ENCODE measurements at places on chromosomes 3 and 15. TPM values are rescaled to one million over a fixed set of nuclear protein-coding genes. Genes with fewer than 3 reads are reported as not detected.

IL17RE gene
- total RNA-seq, result 3.3 TPM

ABHD14A gene
- total RNA-seq, result 162 TPM

TLR9 gene
- under 0.01 TPM for total RNA-seq

GNB5 gene
- total RNA-seq, result 34.7 TPM

C3orf22 gene
- total RNA-seq, result not detected

CDHR4 gene
- 0.25 TPM for total RNA-seq

DNA sequence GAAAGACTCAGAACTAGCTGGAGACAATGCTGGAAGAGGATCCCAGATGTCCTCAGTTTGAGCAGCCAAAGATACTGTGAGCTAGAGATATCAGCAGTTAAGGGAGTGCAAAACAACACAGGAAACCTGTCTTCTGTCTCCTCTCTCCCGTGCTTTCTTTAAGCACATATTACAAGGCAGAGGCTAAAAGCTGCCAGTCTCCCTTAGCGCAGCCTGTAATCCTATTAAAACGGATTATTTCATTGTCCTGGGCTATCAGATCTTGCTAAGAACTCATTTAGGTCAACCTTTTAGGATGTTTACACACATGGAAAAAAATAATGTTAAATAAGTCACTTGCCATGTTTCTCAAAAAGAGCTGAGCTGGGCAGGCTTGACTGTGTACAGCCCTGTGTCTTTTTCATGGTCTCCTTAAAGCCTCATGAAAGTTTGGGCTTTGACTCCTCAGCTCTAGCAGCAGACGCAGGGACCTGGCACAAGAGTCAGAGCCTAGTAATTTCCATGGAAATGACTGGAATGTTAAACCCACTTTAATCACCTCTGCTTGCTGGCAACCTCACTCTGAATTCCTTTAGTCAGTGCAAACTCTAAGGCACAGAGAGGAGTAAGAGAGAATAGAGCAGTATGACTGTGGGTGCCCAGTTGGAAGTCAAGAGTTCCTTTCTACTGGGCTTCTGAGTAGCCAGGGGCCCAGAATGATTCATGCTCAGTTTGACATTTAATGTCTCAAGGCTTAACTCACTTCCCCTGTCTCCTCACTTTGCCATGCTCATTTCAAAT, 491.9 kb downstream of the NTRK3 start:
- no peak overlapping the region for H3K27ac ChIP-seq
- H3K27me3 ChIP-seq, result no peaks in the 10 kb centered on the region
- no peaks in the 10 kb centered on the region for H3K4me1 ChIP-seq
- no peak overlapping the region for H3K4me3 ChIP-seq
- H3K36me3 ChIP-seq, result no peaks in the 10 kb centered on the region
- no peak for DNase-seq

- no peaks in the 10 kb centered on the region for H3K4me1 ChIP-seq
- no peaks in the 10 kb centered on the region for H3K27me3 ChIP-seq
- H3K4me3 ChIP-seq, result no peak overlapping the region
- no peak overlapping the region for H3K27ac ChIP-seq
- DNase-seq, result no peak
- no peaks in the 10 kb centered on the region for H3K36me3 ChIP-seq
These were observed 212.8 kb upstream of the TPRG1 start for GRCh38 chr3:188959013-188959412.

DNA sequence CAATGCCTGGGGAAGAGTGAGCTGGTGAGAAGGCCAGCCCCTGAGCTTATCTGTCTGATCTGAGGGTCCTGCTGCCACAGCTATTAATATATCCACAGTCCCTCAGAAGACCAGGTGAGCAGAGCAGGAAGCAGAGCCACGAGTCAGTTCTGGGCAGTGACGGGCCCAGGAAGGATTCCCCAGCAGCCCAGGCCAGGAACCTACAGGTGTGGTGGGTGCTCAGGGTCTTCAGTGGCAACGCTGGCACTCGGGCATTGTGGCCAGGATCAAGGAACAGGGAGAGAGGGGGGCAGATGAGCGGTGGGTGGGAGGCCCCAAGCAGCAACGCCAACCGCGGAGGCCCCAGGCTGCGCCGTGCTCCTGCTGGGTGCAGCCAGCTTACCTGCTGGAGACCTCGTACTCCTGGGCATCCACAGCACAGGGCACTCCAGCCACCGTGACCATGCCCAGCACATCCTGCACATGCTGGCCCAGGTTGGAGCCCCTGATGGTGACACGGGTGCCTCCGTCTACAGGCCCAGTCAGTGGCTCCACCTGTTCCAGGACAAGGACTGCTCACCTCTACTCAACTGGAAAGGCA, 12.3 kb downstream of the PLXNB1 start:
- H3K4me3 ChIP-seq, result no peak overlapping the region
- H3K27ac ChIP-seq, result no peak overlapping the region
- H3K4me1 ChIP-seq, result no peaks in the 10 kb centered on the region
- no peak for DNase-seq
- H3K36me3 ChIP-seq, result no peaks in the 10 kb centered on the region

DNA sequence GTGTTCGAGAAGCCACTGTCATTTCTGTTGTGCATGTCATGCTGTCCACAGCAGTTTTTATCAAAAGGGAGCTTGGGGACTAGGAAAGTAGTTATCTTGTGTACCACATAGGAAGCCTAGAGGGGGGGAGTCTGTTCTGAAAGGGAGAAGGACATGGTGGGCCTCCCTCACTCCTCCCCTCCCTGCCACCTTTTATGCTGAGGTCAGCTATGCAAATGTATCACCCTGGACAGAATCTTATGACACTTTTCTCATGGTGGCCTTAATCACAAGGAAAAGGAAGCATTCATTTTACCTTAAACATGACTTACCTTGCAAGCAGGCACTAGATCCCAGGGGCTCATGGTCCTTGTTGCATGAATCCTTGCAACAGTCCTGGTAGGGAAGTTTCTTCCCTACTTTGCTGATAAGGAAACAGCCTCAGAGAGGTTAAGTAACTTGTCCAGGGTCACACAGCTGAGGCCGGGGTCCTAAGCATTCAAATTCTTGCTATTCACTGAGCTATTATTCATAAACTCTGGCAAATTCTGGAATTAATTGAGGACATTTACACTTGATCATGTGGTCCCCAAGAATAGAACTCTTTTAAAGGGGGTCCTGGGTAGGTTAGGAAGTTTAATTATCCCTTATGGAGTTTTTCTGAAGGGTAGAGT, 81.1 kb upstream of the SLC6A1 start:
- no peaks in the 10 kb centered on the region for H3K27me3 ChIP-seq
- no peak overlapping the region for H3K4me3 ChIP-seq
- H3K27ac ChIP-seq, result no peak overlapping the region
- no peak for DNase-seq

- no peaks in the 10 kb centered on the region for H3K27me3 ChIP-seq
- no peak overlapping the region for H3K27ac ChIP-seq
- DNase-seq, result no peak
- H3K36me3 ChIP-seq, result no peaks in the 10 kb centered on the region
- peaks cover under 1% of the 10 kb centered on the region for H3K4me1 ChIP-seq
These were observed 4.3 kb upstream of the MTFMT start for GRCh38 chr15:65033659-65034269.

GRCh38 chr3:108091498-108092250, 843 bp upstream of the CD47 start:
- DNase-seq, result peak; percentile 6
- H3K4me1 ChIP-seq, result peaks cover 28% of the 10 kb centered on the region
- H3K4me3 ChIP-seq, result peak overlapping the region; percentile 43
- no peaks in the 10 kb centered on the region for H3K36me3 ChIP-seq
- no peaks in the 10 kb centered on the region for H3K27me3 ChIP-seq

DNA sequence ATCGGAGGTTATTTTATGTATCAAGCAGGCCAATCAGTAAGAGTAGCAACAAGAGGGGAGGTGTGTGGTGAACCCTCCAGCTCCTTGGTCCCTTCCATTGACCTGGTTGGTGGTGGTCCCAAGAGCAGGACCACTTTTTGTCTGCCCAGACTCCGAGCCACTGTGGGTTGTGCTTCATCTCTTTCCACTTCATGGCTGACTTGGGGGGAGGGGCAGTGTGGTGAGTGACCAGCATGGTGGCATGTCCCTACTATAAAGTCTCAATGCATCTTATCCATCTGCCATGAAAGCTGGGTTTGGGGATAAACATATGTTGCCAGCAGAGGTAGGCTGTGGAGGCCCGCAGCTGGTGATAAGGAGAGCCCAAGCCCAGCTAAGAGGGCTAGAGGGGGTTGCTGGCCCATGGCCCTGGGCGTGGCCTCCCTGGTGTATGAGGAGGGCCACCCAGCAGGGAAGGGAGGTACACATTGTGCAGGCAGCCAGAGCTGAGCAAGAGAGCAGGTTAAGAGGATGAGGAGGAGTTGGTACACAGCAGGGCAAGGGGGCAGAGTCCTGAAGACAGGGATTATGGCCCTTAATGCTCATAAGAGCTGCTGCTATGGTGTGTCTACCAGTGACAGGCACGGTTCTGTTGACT, 7.0 kb downstream of the AEN start:
- DNase-seq, result no peak
- no peaks in the 10 kb centered on the region for H3K27me3 ChIP-seq
- H3K4me1 ChIP-seq, result no peaks in the 10 kb centered on the region
- H3K27ac ChIP-seq, result no peak overlapping the region
- H3K36me3 ChIP-seq, result peaks cover 22% of the 10 kb centered on the region

DNA sequence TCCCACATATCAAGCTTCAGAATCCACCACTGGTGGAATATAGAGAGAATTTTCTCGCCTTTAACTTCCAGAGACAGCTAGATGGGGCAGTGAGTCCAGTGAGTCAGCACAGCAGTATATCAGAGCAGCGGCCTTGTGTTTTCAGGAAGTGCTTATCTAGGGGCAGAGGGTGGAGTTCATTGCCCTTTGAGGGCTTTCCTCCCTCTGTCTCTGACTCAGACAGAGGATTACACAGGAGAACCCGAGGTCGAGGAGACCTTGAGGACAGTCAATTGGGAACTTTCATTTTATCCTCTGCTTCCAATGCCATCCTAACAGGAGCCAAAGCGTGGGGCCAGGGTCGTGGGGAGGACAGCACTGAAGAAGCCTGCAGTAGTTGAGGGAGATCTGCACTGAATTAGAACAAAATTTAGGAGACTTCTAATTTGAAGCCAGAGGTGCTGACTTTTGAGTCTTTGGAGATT, 109.6 kb upstream of the UMPS start:
- peak; percentile 94 for DNase-seq
- peak overlapping the region; percentile 67 for H3K27ac ChIP-seq
- H3K4me3 ChIP-seq, result no peak overlapping the region
- H3K4me1 ChIP-seq, result peaks cover 32% of the 10 kb centered on the region
- H3K27me3 ChIP-seq, result no peaks in the 10 kb centered on the region

GRCh38 chr3:103918336-103918735, 1448.4 kb upstream of the ALCAM start:
- H3K27ac ChIP-seq, result no peak overlapping the region
- no peaks in the 10 kb centered on the region for H3K27me3 ChIP-seq
- H3K4me1 ChIP-seq, result no peaks in the 10 kb centered on the region
- no peak for DNase-seq

DNA sequence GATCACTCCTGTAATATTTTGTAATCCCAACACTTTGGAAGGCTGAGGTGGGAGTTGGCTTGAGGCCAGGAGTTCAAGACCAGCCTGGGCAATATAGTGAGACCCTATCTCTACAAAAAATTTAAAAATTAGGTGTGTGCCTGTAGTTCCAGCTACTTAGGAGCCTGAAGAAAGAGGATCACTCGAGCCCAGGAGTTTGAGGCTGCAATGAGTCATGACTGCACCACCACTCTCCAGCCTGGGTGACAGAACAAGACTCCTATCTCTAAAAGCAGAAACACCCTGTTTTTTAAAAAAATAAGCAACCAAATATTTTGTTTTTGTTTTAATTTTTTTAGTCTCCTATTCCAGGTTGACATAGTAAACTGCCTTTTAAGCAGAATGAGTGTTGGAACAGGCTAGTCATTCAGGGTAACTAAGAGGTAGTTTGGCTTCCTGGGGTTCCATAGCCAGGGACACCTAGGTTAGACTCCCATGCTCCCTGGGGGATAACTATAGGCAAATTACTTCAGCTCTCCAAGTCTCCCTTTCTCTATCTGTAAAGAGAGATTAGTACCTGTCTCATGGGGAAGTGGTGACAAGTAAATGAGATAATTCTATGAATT, 114.6 kb upstream of the C15orf61 start:
- DNase-seq, result no peak
- no peak overlapping the region for H3K4me3 ChIP-seq
- H3K36me3 ChIP-seq, result no peaks in the 10 kb centered on the region
- no peak overlapping the region for H3K27ac ChIP-seq
- no peaks in the 10 kb centered on the region for H3K4me1 ChIP-seq

DNA sequence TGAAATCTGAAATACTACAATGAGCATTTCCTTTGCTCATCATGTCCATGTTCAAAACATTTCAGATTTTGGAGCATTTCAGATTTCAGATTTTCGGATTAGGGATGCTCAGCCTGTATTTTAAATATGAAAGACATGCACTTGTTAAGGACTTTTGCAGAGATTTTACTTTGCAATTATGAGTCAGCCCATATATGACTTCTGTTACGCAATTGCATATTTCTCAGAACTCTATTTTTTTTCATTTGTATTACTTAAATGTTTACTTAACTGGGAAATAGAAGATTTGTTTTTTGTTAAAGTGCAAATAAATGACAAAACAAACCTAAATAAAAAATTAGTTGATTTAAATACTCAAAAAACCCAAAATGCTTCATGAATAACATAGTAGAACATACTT, 376.2 kb downstream of the ZBTB20 start:
- no peak overlapping the region for H3K4me3 ChIP-seq
- no peak for DNase-seq
- H3K4me1 ChIP-seq, result no peaks in the 10 kb centered on the region
- no peaks in the 10 kb centered on the region for H3K36me3 ChIP-seq
- H3K27ac ChIP-seq, result no peak overlapping the region

DNA sequence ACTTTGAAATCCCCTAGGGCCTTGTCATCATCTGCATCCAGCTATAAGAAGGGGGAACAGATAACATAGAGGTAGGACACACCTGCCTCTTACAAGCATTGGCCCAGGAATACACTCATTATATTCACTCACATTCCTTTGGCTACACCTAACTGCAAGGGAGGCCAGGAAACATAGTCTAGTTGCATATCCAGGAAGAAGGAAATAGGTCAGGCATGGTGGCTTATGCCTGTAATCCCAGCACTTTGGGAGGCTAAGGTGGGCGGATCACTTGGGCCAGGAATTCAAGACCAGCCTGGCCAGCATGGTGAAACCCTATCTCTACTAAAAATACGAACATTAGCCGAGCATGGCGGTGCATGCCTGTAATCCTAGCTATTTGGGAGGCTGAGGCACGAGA, 48.8 kb downstream of the GTPBP8 start:
- no peaks in the 10 kb centered on the region for H3K4me1 ChIP-seq
- DNase-seq, result no peak
- no peaks in the 10 kb centered on the region for H3K27me3 ChIP-seq

GRCh38 chr3:77475507-77475906, 435.6 kb downstream of the ROBO2 start:
- no peaks in the 10 kb centered on the region for H3K4me1 ChIP-seq
- H3K27ac ChIP-seq, result no peak overlapping the region
- H3K27me3 ChIP-seq, result no peaks in the 10 kb centered on the region
- no peak overlapping the region for H3K4me3 ChIP-seq
- no peak for DNase-seq
- no peaks in the 10 kb centered on the region for H3K36me3 ChIP-seq
